T-helper 17 cell (primary cell): ENCODE measurements at places on chromosomes 7 and 10.
A peak's percentile ranks its signal among the peaks of the same experiment; 100 is the strongest.

- no peak for DNase-seq
Measured at GRCh38 chr10:86955501-86956194, 1.8 kb downstream of the MMRN2 start.

- no peak for DNase-seq
Measured at GRCh38 chr10:104049504-104050250, 36.0 kb downstream of the COL17A1 start.

DNA sequence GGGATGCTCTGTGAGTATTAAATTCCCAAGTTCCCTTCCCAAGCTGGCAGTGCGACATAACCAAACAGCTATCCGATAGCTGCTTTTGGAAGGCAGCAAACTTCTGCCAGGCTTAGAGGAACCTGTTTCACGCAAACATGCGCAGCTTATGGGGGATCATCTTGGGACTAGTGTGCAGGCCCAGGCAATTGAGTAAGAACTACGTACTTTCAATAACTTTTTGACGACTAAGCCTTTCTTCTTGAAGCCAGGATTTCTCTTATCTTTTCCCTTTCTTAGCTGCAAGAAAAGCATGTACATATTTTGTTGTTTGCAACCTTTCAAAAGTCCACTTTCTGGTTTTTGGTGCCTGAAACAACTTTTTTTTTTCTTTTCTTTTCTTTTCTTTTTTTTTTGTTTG, 28.7 kb upstream of the SEPHS1 start:
- DNase-seq: no peak

DNA sequence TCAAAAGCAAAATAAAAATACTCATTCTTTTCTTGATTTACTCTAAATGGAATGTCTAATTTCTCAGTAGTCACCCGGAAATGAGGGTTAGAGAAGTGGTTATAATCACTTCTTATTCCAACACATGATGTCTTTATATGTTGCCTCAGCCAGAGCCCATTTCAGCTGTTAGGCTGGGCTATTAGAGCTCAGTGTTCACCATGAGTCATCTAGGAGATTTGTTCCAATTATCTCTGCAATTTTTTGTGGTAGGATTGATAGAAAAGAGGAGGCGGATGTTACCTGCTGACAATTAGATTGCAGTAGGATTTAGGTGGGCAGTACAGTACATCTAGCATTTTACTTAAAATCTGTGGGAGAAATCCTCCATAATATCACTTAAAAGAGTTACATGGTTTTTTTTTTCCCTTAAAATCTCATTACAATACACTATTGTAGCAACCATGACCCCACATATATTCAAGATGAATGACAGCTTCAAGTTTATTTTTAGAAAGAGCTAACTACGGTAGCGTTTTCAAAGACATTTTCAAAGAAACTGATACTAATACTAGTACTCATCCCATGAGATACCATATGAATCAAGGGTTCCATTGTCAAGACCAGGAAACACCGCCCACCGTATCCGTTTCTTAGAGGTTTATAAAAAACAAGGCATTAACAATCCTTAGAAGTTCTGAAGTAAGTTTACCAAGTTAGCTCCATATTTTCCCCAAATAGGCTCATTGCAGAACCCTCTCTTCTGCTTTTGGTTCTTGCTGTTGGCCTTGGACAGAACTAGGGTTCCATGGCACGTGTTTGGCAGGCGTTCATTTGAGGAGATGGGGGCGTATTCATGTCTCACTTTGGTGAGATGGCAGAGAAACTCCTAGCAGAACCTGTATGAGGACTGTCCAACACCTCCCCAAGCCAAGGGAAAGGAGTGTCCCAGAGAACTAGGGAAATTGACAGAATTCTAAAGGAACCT, 10.4 kb downstream of the CPA2 start:
- no peak for DNase-seq

DNA sequence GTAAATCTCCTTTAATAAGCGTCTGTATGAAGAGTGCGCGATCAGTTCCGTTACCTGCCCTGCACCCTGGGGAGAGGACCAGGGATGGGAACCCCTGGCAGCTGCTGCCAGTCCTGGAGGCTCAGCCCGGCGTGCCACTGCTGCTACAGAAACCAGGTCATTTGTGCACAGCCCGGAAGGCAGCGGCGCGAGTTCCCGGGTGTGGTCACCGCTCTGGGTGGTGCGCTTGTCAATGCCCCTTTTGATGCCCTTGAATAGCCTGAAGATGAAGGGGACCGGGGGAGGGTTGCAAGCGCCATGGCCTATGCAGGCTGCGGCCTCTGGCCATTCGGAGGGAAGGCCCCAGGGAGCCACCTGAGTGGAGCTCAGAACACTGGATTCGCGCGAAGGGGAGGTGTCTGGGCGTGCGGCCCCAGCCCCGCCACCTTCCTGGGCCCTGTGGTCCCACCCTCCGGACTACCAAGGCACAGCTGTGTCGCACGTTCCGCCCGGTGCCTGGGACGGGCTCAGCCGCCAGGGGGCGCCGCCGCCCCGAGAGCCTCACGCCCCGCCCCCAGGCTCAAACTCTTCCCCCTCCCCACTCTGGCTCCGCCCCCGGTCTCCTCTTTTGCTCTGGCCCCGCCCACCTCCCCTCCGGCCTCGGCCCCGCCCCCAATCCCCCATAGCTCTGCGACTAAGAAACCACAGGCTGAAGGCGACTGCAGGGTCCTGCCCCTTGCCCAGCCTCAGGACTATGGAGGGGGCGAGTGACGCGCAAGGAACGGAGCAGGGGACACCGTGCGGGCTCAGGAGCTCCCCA, 16.5 kb downstream of the AP5Z1 start:
- peak; percentile 73 for DNase-seq

DNA sequence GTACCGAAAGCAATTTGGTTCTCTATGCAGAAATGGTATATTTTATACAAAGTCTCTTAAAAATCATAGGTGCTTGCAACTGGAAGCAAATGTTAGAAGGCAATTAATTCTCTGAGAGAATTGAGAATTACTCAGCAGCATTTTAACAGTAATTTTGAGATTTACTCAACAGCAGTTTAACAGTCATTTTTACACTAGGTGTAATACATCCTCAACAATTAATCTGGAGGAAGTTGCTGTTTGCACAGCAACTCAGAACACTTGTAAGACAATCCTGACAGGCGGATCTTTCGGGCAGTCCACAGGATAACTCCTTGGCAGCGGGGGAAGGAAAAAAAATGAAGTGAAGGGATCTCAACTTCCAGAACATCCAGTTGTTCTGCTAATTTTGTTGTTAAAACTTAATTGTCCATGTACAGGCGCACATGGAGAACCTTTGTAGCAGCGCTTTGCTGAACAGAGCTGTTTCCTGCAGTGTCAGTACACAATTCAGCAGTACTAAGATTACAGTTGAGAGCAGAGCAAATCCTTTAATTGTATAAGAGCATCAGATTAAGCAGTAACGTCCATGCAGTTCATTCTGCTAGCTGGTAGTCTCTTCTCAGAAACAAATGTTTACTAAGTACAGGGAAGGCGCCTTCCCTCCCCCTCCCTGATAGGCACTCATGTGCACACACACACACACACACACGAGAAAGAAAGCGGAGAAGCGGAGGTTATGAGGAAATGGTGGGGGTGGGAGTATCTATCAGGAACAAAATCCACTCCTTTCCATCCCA, 43.8 kb downstream of the ENO4 start:
- DNase-seq: no peak
